ENCODE measurements at places on chromosomes 13 and 19. TPM values are rescaled to one million over a fixed set of nuclear protein-coding genes. Genes with fewer than 3 reads are reported as not detected.

- no peak for DNase-seq
- no peak overlapping the region for H3K27ac ChIP-seq
- H3K36me3 ChIP-seq, result no peaks in the 10 kb centered on the region
These were observed 65.3 kb downstream of the ABCC4 start for GRCh38 chr13:95235974-95236373.

GRCh38 chr19:1312767-1313694, 27.4 kb downstream of the EFNA2 start:
- no peaks in the 10 kb centered on the region for H3K27me3 ChIP-seq
- no peak overlapping the region for H3K4me3 ChIP-seq
- no peaks in the 10 kb centered on the region for H3K36me3 ChIP-seq
- H3K27ac ChIP-seq, result no peak overlapping the region
- peak; percentile 20 for DNase-seq

DNA sequence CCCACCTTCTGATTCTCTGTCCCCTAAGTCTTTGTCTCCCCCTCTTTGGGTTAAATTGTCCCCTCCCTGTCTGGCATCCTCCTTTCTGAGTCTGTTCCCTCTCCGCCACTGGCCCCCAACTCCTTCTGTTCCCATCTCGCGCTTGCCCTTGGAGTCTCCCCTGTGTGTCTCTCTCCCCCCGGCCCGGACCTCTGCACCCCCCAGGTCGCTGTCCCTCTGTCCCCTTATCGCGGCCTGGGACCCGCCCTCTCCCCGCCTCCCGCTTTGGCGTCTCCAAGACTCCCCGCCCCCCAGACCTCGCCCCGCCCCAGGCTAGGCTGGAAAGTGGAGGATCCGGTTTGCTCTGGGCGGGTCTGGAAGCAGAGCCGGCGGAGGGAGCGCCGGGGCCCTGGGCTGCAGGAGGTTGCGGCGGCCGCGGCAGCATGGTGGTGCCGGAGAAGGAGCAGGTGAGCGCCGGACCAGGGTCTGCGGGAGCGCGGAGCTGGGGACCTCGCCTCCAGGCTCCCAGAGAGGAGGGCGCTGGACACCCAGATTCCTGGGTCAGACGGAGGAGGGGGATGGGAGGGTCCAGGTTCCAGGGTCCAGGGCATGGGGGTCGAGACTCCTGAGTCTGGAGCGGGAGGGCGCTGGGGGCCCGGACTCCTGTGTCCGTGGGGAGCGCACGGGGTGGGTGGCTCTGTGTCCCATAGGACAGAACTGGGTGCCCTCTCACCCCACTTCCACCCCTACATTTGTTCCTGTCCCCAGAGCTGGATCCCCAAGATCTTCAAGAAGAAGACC, at the start of gene TRPM4:
Gene TRPM4 (plus strand): TSS at position 348 of the 780 bp plus-strand sequence. CDS start 75 bp downstream, at position 423.
- peak within 1 kb of the TSS; percentile 83 for H3K27ac ChIP-seq
- no peaks in the 10 kb centered on the region for H3K36me3 ChIP-seq
- peaks cover 21% of the 10 kb centered on the region for H3K4me1 ChIP-seq
- no peaks in the 10 kb centered on the region for H3K27me3 ChIP-seq

DNA sequence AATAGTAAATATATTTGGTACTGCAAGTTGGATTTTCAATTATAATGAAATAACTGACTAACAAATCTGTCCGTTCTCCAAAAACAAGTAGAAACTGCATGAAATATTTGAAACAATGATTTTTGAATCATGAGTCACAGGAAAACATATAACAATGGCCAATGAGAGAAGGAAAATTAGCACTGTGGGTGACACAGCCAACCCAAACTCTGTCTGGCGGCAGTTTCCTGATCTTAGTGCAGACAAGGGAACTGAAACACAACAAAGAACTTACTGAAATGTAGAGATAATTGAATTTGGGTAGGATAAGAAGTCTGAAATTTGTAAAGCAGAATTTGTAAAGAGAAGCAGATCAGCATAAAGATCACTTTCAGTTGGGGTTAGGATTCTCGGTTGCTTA, 2743.3 kb upstream of the PCDH20 start:
- no peak for DNase-seq
- H3K27ac ChIP-seq, result no peak overlapping the region
- H3K4me1 ChIP-seq, result no peaks in the 10 kb centered on the region
- H3K4me3 ChIP-seq, result no peak overlapping the region

SRRM5 gene
- 0.33 TPM for total RNA-seq

Data from body of pancreas (tissue), 4 donors.